CD8-positive, alpha-beta memory T cell (primary cell): ENCODE measurements at places on chromosomes 1 and 21. TPM values are rescaled to one million over a fixed set of nuclear protein-coding genes. Genes with fewer than 3 reads are reported as not detected.

DNA sequence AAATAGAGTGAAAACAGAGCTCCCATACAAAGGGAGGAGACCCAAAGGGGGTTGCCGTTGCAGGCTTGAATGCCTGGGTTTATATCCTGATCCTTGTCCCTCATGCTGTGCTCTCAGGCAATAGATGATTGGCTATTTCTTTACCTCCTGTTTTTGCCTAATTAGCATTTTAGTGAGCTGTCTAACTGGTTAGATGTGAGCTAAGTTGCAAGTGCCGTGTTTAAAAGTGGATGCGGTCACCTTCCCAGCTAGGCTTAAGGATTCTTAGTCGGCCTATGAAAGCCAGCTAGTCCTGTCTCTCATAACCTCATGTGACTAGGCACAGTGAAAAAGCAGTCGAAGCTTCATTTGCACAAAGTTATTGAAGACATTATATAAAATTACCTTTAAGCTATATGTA is 356.7 kb upstream of the TMPRSS15 start:
- no peaks in the 10 kb centered on the region for H3K36me3 ChIP-seq
- DNase-seq: no peak
- H3K4me1 ChIP-seq: no peaks in the 10 kb centered on the region
- no peaks in the 10 kb centered on the region for H3K27me3 ChIP-seq
- H3K4me3 ChIP-seq: no peak overlapping the region

DNA sequence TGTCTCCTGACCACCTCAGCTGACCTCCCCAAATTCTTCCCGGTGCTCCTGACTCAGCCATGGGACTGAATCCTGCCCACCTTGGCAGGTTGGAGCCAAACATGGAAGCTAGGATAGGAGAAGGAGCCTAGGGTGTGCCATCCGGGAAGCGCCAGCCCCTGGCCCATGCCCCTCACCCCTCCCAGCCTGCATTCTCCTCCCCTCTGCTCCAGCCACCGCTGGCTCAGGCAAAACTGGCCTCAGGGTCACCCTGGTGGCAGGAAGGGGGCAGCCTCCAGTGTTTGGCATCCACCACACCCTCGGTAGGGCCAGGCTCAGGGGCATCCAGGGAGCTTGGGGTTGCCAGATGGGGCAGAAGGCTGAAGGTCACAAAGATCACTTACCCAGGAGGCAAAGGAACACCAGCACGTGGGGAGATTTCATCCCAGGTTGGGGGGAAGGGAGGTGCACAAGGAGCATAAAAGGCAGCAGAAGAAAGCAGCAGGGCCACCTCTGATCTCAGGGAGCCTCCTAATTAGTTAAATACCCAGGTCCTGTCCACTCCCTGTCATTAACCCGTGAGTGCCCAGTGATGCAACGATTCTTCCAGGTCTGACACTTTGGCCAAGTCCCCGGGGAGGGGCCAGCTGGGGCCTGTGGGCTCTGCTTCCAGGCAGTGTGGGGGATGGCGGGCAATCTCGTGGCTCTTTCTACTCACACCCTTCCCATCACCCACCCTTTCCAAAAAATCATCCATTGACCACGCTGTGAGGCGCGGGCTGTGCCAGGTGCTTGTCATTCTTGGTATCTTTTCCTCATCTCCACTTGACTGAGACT is at the start of gene PLA2G2E:
PLA2G2E (minus strand) TSS at position 481 of the 816 bp plus-strand sequence; CDS start at position 423, 58 bp downstream.
- DNase-seq: no peak
- no peaks in the 10 kb centered on the region for H3K36me3 ChIP-seq
- no peaks in the 10 kb centered on the region for H3K4me1 ChIP-seq
- H3K4me3 ChIP-seq: no peak within 1 kb of the TSS
- no peaks in the 10 kb centered on the region for H3K27me3 ChIP-seq

Gene RGS7
- polyA plus RNA-seq: not detected

GRCh38 chr1:77355010-77355409 is 73.2 kb downstream of the AK5 start:
- H3K27ac ChIP-seq: no peak overlapping the region
- no peaks in the 10 kb centered on the region for H3K36me3 ChIP-seq
- DNase-seq: no peak
- H3K4me1 ChIP-seq: no peaks in the 10 kb centered on the region

GRCh38 chr1:77636864-77637263 is 45.6 kb downstream of the ZZZ3 start:
- no peak overlapping the region for H3K4me3 ChIP-seq
- no peak for DNase-seq
- H3K36me3 ChIP-seq: peaks cover 9% of the 10 kb centered on the region

Gene CD1E
- not detected for polyA plus RNA-seq

DNA sequence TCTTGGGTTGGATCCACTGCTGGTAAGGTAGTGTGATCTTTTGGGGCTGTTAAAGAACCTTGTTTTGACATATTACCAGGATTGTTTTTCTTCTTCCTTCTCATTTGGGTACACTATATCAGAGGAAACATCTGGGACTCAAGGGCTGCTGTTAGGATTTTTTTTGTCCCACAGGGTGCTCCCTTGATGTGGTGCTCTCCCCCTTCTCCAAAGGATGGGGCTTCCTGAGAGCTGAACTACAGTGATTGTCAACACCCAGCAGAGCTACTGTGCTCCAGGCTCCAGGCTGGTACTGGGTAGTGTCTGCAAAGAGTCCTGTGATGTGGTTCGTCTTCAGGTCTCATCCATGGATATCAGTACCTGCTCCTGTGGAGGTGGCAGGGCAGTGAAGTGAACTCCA is 20.6 kb downstream of the IFI16 start:
- no peak for DNase-seq
- peaks cover 47% of the 10 kb centered on the region for H3K36me3 ChIP-seq
- H3K27ac ChIP-seq: no peak overlapping the region
- peaks cover 7% of the 10 kb centered on the region for H3K4me1 ChIP-seq
- no peak overlapping the region for H3K4me3 ChIP-seq

DNA sequence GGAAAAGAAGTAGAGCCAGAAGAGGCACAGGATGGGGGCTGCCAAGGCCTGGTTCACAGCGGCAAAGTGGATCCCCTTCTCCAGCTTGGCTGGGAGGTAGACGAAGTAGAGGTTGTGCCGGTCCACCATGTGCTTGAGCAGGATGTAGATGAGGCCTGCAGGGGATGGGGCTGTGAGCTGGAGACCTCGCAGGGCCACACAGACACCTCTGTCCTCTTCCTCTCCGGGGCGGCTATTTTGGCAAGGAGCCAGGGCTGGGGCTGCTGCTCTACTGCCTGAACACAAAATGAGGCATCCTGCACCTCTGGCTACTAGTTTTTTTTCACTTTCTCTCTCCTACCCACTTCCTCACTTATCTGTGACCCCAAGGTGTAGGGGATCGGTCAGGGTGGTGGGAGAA is 32.3 kb downstream of the TMEM63A start:
- H3K4me1 ChIP-seq: peaks cover 55% of the 10 kb centered on the region
- DNase-seq: peak; percentile 46
- H3K27me3 ChIP-seq: no peaks in the 10 kb centered on the region
- no peak overlapping the region for H3K27ac ChIP-seq

- no peaks in the 10 kb centered on the region for H3K27me3 ChIP-seq
- peaks cover 4% of the 10 kb centered on the region for H3K36me3 ChIP-seq
- H3K27ac ChIP-seq: peak overlapping the region; percentile 58
- H3K4me1 ChIP-seq: peaks cover 18% of the 10 kb centered on the region
Measured at GRCh38 chr1:7770669-7770996, 463 bp upstream of the VAMP3 start.

DNA sequence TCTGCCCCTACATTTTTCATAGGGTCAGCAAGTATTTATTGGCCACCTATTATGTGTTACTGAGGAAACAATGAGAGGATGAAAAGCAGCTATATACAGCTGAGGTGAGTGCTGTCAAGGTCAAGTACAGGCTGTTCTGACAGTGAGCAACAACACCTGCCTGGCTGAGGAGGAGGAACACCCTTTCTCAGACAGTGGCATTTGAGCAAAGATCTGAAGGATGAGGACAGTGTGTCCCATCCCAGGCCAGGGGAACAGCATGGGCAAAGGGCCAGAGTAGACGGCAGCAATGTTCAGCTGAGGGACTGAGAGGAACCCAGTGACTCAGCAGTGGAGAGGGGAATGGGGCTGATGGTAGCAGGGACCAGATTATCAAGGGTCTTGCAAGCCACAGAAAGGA is 101.0 kb downstream of the ELAVL4 start:
- H3K4me3 ChIP-seq: no peak overlapping the region
- no peaks in the 10 kb centered on the region for H3K27me3 ChIP-seq
- no peak overlapping the region for H3K27ac ChIP-seq
- no peaks in the 10 kb centered on the region for H3K36me3 ChIP-seq
- no peak for DNase-seq

DNA sequence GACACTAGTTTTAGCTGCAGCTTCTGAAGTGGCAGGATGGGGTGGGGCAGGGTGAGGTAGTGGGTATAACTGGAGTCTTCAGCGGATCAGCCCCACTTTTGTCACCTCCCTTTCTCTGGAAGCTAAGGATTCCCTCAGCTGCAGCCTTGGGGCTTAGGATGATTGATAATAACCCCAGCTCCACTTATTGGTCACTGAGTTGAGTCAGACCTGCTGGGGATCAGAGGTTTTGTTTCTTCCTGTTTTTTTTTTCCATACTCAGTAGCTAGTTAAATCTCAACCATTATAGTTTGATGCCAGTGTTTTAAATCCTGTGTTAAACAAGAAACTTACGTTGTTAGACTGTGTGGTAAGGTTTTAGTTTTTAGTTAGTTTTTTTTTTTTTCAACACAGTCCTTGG is 57.2 kb downstream of the LAMC1 start:
- no peak overlapping the region for H3K4me3 ChIP-seq
- no peaks in the 10 kb centered on the region for H3K4me1 ChIP-seq
- H3K27ac ChIP-seq: no peak overlapping the region

GRCh38 chr1:236303675-236304074 is 21.9 kb upstream of the ERO1B start:
- no peak overlapping the region for H3K27ac ChIP-seq
- no peaks in the 10 kb centered on the region for H3K4me1 ChIP-seq
- H3K27me3 ChIP-seq: no peaks in the 10 kb centered on the region
- H3K36me3 ChIP-seq: no peaks in the 10 kb centered on the region

- H3K36me3 ChIP-seq: no peaks in the 10 kb centered on the region
- H3K27me3 ChIP-seq: no peaks in the 10 kb centered on the region
- H3K27ac ChIP-seq: no peak overlapping the region
- H3K4me3 ChIP-seq: no peak overlapping the region
- DNase-seq: no peak
Measured at GRCh38 chr1:154747740-154748404, 122.2 kb downstream of the KCNN3 start.

GRCh38 chr1:223084464-223084866 is 58.6 kb downstream of the TLR5 start:
- no peaks in the 10 kb centered on the region for H3K27me3 ChIP-seq
- H3K27ac ChIP-seq: no peak overlapping the region
- no peaks in the 10 kb centered on the region for H3K4me1 ChIP-seq
- no peak for DNase-seq

DNA sequence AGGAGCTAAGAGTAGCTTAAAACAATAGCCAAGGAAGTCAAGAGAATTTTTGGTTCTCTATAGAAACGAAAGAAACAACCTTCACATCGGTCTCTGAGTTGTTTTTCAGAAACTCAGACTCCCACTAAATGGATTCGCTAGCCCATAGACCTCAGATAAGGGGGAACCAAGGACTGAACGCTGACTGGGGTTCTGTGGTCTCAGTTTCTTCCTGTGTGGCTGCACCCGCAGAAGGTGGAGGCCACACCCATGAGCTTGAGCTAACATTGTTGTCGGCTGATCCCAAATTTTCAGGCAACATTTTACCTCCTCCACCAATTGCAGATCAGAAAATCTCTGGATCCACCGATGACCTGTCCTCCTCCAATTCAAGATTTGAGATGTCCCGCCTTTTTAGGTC is 456.1 kb downstream of the AJAP1 start:
- no peak overlapping the region for H3K27ac ChIP-seq
- no peaks in the 10 kb centered on the region for H3K27me3 ChIP-seq
- peaks cover 14% of the 10 kb centered on the region for H3K4me1 ChIP-seq
- no peak overlapping the region for H3K4me3 ChIP-seq
- no peaks in the 10 kb centered on the region for H3K36me3 ChIP-seq

DNA sequence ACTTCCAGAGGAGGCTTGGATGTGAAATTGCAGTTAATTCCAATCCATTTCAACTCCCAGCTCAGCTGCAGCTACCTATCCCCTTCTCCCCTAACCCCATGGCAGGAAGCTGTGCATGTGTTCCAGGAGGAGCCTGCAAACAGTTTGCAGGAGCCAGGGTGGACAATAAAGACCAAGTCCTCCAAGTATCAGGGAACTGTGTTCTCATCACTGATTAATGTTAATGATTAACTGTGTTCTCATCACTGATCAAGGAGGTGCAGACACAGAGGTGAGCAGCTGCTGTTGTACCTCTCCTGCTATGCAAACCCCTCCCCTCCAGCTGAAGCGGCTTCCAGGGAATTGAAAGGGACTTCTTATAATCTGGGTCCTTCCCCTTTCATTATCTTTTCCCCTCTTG is 19.2 kb downstream of the CLDN19 start:
- no peak overlapping the region for H3K27ac ChIP-seq
- DNase-seq: no peak
- no peaks in the 10 kb centered on the region for H3K36me3 ChIP-seq
- H3K27me3 ChIP-seq: no peaks in the 10 kb centered on the region
- no peak overlapping the region for H3K4me3 ChIP-seq

DNA sequence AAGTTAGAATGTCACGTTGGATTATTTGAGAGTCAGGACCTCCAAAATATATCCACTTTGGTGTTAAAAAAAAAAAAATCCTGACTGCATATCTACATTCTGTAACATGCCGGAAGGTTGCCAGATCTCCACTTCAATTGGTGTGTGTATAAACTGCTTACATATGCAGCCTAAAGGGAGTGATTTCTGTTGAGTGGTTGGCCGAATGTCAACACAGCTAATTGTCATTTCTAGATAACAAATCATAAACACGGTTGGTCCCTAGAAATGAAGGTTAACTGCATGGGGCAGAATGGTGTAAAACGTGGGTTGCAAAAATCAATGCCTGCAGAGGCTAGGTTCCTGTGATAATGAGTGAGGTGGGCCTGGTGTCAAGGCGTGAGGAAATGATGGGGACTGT is 15.0 kb upstream of the ROR1 start:
- H3K27ac ChIP-seq: no peak overlapping the region
- no peak for DNase-seq
- H3K4me3 ChIP-seq: no peak overlapping the region
- no peaks in the 10 kb centered on the region for H3K36me3 ChIP-seq

DNA sequence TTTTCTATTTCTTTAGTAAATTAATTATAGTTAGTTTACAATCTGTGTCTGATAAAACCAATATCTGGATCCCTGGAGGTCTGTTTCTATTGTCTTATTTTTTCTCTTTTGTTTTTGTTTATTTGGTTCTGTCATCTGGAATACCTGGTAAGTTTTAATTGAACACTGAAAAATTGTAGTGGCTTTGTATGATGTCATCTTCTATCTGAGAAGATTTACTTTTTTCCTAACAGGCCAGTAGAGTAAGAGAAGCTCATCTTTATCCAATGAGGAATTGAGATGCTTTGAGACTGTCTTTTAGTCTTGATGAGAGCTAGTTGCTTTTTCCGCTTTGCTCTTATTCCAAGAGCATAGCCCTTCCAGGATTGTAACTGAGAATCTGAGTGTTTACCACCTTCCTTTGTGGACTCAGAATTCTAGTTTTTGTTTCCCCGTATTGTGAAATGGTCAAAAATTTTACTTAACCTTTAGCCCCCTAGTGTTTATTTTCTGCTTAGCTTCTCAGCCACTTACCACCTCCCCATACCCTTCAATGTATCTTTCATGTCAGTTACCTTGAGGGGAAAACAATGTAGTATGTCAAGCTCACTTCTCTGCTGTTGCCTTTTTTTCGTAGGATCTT is 25.0 kb downstream of the PTGFRN start:
- peaks cover 21% of the 10 kb centered on the region for H3K4me1 ChIP-seq
- H3K36me3 ChIP-seq: no peaks in the 10 kb centered on the region
- no peak for DNase-seq
- H3K4me3 ChIP-seq: no peak overlapping the region
- no peak overlapping the region for H3K27ac ChIP-seq

Gene KRTAP19-1
- not detected for polyA plus RNA-seq

Gene SPRR1A
- not detected for polyA plus RNA-seq

GRCh38 chr1:15123925-15124324 is 29.6 kb upstream of the TMEM51 start:
- no peak overlapping the region for H3K4me3 ChIP-seq
- H3K27me3 ChIP-seq: no peaks in the 10 kb centered on the region
- H3K27ac ChIP-seq: no peak overlapping the region
- DNase-seq: no peak
- H3K4me1 ChIP-seq: no peaks in the 10 kb centered on the region
